ENCODE measurements at places on chromosomes 16 and 17.

DNA sequence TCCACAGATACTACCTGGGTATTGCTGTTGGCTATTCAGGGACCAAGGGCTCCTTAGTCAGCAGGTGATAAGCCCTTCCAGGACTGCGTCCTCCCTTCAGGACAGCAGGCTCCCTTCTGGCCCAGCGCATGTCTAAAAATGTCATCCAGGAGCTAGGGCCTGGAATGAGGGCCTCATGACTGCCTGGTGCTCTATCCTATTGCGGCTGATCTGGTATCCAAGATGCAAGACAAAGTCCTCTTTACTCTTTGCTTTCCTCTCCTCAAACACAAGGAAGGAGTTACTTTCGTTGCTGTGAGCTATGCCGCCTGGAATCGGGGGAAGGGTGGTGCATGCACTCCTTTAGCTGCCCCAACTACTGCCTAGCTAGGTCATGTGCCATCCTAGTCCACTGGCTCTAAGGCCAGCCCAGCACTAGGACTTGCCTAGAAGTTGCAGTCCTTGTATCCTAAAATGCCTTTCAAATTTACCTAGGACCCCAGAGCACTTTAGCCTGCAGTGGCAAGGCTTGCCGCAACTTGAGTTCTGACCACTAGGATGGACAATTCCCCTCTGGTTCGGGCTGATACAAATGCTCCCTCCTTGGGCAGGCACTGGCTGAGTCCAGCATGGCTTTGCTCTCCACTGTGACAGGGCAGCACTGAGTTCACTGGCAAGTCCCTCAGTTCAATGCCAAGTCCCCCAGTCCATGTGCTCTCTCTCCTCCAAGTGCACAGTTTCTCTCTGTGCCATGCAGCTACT lies 10.1 kb upstream of the TMEM219 start:
- peak; percentile 31 for DNase-seq

DNA sequence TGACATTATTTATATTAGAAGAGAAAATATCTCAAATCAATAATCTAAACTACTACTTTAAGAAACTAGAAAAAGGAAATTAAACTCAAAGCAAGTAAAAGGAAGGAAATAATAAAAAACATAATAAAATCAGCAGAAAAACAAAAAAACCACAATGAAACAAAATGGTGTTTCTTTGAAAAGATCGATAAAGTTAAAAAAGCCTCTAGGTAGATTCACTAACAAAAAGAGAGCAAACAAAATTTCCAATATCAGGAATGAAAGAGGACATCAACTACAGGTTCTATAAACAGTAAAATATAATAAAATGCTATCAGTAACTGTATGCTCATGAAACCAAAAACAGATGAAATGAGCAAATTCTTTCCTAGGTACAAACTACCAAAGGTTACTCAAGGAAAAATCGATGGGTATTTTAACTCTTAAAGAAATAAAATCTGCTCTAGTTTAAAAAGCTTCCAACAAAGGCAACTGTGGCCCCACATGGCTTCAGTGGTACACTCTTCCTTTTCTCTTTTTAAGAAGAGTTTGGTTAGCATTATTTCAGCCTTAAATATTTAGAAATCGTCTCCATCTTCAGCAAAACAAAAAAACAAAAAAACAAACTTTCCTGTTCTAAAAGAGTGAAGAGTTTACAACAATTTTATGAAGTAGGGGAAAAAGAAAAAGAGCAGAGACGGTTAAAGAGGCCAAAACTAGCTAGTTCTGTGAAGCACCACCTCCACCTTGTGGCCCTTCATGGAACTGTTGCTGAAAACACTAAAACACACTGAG lies 102.2 kb downstream of the TRIM37 start:
- peak; percentile 49 for DNase-seq

DNA sequence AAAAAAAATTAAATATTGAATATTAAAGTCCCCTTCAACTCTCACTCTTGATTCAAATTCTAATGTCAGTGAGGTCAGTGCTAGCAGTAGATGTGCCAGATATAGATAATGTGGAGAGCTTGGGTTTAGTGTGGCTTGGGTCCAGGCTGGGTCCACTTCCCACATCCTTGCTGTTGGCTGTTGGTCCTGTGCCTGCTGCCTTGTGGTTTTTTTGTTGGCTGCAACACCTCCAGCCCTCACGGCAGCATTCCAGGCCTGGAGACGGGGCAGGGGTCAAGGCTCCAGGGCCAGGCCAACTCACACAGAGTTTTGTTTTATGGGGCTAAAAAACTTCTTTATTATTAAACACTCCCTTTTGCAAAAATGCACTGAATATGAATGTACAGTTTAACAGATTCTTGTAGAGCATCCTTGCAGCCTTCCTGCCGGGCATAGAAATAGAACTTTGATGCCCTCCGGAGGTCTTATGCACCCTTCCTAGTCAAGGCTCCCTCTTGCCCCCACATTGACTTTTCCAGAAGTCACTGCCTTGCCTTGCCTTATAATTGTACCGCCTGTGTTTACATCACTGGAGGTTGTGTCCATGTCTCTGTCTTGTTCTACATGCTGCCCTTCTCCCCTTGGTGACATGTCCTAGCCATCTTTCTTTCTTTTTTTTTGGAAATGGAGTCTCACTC lies 25.5 kb upstream of the MYO15B start:
- peak; percentile 47 for DNase-seq

GRCh38 chr16:23062524-23062923 lies 86.7 kb downstream of the USP31 start:
- no peak for DNase-seq

DNA sequence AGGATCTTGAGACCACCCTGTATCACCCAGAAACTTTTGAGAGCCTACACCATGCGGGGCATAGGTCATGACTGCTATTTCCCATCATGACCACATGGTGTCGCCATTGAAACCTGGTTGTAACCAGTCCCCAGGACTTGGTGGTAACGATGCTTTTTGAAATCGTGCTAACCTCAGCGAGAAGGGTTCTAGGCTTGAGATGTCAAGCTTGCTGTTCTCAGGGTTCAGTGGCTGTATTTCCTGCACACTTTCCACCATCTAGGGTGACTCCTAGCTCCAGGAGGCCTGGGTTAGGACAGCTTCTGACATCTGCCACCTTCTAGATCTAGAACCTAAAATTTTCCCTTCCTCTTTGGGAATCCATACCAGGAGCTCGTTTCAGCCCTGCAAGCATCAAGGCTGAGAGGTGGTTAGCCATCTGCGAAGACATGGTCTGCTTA lies 13.0 kb upstream of the SPNS3 start:
- peak; percentile 90 for DNase-seq

DNA sequence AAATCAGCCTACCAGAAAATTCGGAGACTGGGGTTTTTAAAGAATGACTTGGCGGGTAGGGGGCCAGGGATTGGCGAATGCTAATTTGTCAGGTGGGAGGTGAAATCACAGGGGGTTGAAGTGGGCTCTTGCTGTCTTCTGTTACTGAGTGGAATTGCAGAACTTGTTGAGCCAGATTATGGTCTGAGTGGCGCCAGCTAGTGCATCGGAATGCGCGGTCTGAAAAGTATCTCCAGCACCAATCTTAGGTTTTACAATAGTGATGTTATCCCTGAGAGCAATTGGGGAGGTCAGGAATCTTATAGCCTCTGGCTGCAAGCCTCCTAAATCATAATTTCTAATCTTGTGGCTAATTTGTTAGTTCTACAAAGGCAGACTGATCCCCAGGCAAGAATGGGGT lies 762 bp upstream of the RBL2 start:
- DNase-seq, result no peak

GRCh38 chr17:43377056-43377810 lies 21.6 kb upstream of the ARL4D start:
- DNase-seq, result no peak

GRCh38 chr16:74210245-74210644 lies 86.4 kb upstream of the PSMD7 start:
- no peak for DNase-seq

DNA sequence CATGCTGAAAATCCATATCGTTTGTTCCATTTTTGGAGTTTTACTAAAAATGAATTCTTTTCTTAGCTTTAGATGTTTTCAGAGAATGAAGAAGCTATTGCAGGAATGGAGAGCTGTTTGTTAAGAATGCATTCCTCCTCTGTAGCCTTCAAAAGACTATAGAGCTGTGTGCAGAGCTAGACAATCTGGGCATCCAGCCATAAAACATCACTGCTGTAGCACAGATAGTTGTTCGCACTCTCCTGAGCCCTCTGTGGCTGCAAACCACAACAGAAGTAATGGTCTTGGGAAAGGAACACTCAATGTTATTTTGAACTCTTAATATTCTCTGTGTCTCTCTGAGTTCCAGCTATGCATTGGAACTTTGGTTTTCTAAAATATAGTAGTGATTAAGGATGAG lies 4.9 kb downstream of the TNRC6C start:
- no peak for DNase-seq

- DNase-seq, result no peak
These were observed 99.0 kb downstream of the C16orf78 start for GRCh38 chr16:49472598-49472997.

- DNase-seq, result no peak
These were observed 450.7 kb upstream of the CCL2 start for GRCh38 chr17:33804401-33804800.

DNA sequence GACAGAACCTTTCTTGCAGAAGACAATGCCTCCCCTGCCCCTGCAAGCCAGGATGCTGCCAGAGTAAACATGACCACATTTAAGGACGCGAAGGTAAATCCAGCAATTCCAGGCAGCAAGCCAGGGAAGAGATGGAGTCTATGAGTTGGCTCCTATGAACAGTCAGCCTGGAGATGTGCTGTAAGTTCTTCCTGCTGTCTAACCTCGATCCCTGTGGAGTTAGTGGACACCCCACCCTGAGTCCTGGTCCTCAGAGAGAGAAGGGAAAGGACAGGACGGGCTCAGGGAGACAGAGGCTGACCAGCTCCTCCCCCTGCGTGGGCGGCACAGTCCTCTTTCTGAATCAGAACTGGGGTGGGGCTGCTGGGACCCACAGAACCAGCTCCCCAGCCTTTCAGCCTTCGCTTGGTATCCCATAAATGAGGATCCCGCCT lies 24.9 kb downstream of the CDC42EP4 start:
- DNase-seq, result no peak

DNA sequence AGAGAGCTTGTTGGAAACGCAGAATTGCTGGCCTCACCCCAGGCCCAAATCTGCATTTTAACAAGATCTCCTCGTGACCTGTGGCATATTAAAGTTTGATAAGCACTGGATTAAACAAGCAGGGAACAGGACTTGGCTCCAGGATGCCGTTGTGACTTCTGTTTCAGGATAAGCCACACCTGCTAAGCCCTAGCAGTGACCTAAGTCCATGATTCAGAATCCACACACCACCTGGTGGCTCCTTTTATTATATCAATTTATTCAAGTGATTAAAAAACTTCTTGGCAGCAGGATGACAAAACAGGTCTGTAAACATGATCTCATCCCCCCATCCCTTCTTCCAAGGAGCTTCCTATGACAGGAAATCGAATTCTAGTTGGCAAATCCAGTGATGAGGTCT lies 9.1 kb downstream of the NAGPA start:
- peak; percentile 75 for DNase-seq

DNA sequence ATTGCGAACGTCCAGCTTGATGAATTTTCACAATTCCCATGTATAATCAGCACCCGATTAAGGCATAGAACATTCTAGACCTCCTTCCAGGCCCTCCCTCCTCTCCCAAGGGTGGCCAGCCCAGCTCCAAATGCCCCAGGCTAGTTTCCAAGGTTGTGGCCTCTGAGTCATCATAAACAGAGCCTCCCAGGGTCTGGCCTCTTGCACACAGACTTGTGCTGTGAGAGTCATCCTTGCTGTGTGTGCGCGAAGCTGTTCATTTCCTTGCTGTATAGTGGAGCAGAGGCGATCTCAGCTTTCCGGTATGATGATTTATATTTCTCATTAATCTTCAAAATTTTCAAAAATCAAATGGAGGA lies 20.5 kb upstream of the JPH3 start:
- DNase-seq, result peak; percentile 95

GRCh38 chr17:45819632-45820031 lies 25.0 kb upstream of the SPPL2C start:
- DNase-seq, result no peak

- DNase-seq, result no peak
These were observed 11.2 kb downstream of the SPNS3 start for GRCh38 chr17:4444782-4445473.

DNA sequence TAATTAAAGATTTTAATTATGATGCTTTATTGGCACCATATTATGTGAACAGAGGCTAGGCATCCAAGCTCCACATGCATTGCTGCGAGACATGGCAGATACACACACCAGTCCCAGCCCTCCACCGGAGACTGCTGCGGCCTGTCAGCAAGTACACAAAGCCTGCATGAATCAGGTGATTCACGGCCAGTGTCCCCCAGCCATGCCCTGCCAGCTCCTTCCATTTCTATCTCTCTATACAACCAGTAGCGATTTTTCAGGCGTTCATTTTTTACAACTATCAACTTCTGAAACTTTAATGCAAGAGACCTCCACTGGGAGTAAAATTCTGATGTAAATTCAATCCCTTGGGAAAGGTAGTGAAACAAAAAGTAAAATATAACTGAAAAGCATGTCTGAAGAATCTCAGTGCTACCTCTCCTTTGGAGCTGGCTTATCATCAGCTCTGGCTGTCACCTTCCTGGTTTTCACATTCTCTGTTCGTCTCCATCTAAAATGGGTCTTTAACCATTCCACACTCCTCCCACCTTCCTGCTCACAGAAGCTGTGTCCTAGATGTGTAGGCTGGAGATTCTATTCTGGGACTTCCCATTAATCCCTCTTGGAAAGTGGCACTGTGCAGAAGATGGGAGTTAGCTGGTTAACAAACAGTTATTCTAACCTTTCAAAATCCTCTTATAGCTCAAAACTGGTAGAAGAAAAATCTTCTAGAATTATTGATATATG lies 32.2 kb downstream of the HS3ST3A1 start:
- no peak for DNase-seq

DNA sequence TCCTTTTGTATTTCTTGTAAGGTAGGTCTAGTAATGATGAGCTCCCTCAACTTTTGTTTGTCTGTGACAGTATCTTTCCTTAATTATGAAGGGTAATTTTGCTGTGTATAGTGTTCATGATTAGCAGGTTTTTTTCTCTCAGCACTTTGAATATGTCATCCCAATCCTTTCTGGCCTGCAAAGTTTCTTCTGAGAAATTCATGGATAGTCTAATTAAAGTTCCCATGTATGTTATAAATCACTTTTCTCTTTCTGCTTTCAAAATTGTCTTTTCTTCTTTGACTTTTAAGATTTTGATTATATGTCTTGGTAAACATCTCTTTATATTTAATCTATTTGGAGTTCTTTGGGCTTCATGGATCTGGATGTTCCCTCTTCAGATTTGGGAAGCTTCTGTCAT lies 54.3 kb upstream of the ZKSCAN2 start:
- DNase-seq, result no peak

- no peak for DNase-seq
These were observed 24.4 kb upstream of the SEC14L1 start for GRCh38 chr17:77116371-77116860.

DNA sequence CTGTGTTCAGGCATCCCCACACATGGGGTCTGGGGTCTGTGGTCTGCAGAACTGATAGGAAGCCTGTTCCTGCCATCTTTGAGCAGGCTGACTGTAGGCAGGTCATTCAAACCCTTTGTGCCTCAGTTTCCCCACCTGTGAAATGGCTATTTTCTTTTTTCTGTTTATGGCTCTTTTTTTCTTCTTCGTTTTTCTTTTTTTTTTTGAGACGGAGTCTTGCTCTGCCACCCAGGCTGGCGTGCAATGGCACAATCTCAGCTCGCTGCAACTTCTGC lies 72.5 kb downstream of the ABCC6 start:
- no peak for DNase-seq

Measured in A549 (cell line).